Stimulated activated CD8-positive, alpha-beta memory T cell treated with anti-CD3 and anti-CD28 coated beads, Interleukin-4, amount 100 ng/mL, for 1 hour (primary cell): ENCODE measurements at places on chromosomes 13 and 19.

DNA sequence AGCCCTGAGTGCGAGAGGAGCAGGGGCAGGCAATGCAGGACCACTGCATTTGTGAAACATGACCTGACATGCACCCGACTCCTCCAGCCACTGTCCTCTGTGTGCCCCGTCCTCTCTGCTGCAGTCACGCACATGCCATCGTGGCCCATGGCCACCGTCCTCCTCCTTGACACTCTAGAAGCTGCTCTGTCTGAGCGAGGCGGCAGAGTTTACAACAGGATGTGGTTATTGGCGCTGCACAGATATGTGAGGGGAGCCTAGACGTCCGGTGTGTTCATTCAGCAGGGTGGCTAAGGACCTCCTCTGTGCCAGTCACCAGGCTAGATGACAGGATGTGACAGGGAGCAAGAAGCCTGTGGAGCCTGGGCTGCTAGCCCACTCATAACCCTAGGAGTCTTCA, 277.8 kb downstream of the FOXO1 start:
- DNase-seq: peak; percentile 65

GRCh38 chr19:5774921-5775320, 9.6 kb downstream of the PRR22 start:
- no peak for DNase-seq

- DNase-seq: no peak
Observed at GRCh38 chr13:46896341-46897137, at the start of gene HTR2A. Gene HTR2A (minus strand): TSS chr13:46897053. CDS start chr13:46895906, 1,147 bp downstream.

- DNase-seq: no peak
Observed at GRCh38 chr13:71606818-71607217, 260.2 kb downstream of the DACH1 start.

- no peak for DNase-seq
Observed at GRCh38 chr19:19642506-19643157, 825 bp downstream of the GMIP start.

DNA sequence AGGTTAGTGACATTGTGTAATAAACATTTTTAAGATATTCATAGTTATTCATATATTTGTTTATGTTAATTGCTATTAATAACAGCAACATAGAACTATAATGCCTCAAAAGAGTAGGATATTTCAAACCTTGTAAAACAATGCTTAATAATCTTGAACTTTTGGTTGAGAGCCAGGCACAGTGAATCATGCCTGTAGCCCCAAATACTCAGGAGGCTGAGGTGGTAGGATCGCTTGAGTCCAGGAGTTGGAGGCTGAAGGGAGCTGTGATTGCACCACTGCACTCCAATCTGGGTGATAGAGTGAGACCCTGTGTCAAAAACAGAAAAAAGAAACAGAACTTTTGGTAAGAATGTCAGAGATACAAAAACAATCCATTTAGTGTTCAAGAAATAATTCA, 213.9 kb upstream of the SLITRK1 start:
- no peak for DNase-seq

DNA sequence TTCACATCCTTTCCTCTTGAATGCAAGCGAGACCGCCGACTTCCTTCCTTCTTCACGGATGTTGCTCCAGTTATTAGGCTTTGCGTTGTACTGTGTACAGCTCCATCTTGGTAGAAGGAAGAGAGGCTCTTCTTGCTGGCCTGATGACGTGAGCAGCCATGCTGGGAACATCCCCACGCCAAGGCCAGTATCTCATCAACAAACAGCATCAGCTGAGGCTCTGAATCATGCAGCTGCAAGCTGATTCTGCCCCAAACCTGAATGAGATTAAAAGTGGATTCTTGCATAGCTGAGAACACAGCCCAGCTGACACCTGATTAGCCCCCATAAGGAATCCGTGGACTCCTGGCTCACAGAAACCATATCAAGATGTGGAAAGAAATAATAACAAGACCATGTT, 809.6 kb downstream of the EFNB2 start:
- no peak for DNase-seq

DNA sequence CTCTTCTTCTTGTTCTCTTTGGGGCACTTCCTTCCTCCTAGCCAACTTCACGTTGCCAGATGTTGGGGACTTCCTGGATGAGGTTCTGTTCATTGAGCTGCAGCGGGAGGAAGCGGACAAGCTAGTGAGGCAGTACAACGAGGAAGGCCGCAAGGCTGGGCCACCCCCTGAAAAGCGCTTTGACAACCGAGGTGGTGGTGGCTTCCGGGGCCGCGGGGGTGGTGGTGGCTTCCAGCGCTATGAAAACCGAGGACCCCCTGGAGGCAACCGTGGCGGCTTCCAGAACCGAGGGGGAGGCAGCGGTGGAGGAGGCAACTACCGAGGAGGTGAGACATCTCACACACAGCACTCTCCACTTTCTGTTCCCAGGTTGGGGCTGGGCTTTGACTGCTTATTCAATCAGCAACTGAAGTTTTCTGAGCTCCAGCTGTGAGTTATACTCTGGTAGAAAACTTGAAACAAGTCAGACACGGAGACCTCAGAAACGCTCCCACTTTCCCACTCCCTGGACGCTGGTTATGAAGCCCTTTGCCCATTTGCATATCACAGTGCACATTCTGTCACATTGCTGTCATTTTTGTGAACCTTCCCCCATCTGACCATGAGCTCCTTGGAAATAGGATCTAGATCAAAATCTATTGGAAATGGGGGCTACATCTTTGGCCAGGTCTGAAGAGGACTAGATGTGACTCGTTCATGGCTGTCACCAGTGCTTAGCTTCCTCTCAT, 7.2 kb upstream of the CCDC97 start:
- peak; percentile 43 for DNase-seq

DNA sequence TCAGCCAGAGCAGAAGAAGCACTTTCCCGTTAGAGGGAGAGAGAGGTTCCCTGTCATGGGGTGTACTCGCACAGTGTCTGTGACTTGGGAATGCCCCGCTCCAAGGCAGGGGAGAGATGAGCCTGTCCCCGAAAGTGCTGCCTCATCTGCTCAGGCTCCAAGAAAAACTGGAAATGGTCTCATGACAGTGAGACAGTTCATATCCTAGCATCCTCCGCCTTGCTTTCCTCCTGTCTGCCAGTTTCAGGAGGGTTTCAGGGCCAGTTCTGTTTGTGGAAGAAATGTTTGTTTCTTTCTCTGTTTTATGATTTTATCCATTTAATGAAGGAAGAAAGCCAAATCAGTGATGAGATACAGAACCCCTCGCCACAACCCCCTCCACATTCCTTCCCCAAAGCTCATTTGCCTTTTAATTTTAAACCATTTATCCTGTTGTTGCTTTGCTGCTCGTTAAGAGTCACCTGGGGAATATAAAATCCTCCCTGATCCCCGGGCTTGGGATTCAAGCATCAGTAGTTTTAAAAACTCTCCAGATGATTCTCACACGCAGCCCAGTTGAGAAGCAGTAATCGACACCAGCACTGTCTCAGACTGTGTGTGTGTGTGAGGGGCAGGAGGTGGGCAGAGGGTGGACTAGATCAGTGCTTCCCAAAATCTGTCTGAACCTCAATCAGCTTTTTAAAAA, 144.6 kb upstream of the UBL3 start:
- no peak for DNase-seq

- DNase-seq: no peak
Observed at GRCh38 chr13:75788481-75788981, 152.4 kb downstream of the LMO7 start.

DNA sequence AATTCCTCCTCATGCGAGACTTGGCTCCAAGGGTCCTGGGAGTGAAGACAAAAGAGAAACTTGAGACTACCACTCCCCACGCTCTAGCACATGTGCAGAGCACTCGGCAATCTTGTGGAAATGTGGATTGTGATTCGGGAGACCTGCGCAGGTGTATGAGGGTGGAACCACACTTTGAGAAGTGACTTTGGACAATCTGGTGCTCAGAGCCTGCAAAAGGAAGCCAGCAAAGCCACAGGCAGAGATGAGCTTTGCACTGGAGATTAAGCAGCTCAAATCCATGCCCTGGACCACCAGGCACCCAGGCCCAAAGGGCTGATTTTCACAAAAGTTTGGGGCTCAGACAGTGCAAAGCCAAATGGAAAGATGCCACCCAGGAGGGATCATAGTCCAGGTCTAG, 162.5 kb upstream of the TSHZ3 start:
- no peak for DNase-seq

DNA sequence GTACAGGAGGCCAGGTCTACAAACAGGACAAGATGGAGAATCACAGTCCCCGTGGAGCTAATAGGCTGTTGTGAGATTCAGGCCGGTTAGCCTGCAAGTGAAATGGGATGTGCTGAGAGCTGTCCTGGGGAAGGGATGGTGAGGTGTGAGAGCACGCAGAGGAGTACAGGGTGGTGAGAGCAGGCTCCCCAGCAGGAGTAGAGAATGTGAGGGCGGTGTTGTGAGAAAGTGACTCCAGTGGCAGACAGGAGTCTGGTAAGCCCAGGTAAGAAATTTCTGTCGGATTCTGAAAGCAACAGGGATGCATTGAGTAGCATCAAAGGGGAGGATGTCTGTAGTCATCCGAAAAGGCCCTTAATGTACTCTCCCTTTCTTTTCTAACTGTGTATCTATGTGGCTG, 50.7 kb upstream of the GPR183 start:
- DNase-seq: no peak
